Stimulated activated CD8-positive, alpha-beta memory T cell treated with anti-CD3 and anti-CD28 coated beads, Interleukin-2, amount 100 ng/mL, for 1 hour (primary cell): ENCODE measurements at places on chromosomes 6 and 20.

DNA sequence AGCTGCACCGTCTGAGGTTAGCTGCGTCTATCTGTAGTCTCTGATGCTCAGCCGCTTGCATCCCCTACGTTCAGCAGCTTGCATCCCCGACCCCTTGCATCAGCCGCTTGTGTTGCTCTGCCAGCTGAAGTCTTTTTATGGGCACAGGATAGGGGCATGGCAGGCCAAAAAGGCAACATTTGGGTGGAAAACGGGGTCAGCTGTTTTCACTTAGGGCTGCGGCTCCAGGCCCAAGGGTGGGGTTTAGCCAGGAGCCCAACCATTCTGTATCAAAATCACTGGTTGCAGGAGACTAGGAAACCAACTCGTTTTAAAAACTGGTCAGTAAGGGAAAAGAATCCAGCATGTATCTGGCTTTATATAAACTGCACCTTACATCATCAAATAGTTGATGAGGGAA, 49.9 kb downstream of the FAM50B start:
- DNase-seq: no peak

- DNase-seq: no peak
These were observed 292.0 kb upstream of the ARID1B start for GRCh38 chr6:156485150-156485549.

DNA sequence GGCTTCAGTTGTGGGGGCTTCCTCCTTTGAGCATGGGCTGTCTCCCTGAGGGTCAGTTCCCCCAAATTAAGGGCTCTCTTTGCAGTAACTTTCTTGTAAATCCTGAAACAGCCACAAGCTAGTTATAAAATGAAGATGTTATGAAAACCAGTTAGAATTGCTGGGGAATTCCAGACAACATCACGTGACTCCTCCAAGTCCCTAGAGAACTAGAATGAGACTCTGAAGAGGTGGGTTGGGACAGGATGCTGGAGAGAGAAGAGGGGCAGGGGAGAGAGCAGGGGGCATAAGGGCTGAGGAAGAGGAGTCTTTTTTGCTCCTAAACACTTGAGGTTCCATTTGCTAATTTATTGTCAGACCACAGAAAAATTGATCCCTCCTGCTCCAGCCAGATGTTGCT, 380.3 kb downstream of the DHX35 start:
- DNase-seq: no peak

GRCh38 chr20:54415967-54416366, 59.4 kb upstream of the DOK5 start:
- no peak for DNase-seq

GRCh38 chr20:34249291-34249690, 8.1 kb downstream of the ASIP start:
- no peak for DNase-seq

DNA sequence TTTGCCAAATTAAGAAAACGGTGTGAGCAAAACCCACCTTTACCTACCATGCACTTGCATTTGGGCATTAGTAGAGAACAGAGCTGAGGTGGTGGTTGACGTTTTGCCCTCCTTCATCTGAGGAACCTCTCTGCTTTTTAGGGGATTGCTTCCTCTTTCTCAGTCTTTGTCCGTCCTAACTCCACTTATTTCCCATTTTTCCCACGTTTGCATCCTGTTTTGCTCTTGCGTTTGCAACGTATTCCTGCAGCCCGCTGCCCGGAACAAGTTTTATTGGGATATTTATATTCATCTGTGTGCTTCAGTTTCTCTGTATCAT, 374 bp upstream of the SERINC1 start:
- no peak for DNase-seq

DNA sequence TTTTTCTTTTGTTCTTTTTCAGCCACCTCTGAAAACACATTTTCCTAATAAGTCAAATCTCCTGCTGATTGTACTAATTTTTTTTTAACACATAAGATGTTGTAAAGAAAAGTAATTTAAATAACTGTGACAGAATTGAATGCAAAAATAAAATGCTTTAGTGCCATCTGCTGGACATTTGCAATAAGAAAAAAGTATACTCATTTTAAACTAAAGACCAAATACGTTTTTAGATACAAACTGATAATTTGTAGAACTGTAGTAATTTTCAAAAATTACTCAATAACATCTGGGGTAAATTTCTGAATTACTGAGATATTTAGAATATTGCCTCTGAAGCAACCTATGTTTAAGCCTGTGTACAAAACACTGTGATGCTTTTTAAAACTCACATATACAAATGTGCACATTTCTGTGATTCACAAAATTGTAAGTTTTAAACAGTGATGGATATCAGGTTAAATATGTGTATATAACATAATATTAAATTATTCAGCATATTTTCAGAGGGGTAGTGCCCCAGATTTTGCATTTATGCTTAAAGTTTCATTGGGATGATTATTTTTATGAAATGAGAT, 198.7 kb downstream of the RIMS1 start:
- DNase-seq: no peak

- DNase-seq: no peak
These were observed 296.2 kb upstream of the PRDM1 start for GRCh38 chr6:105789935-105790334.

DNA sequence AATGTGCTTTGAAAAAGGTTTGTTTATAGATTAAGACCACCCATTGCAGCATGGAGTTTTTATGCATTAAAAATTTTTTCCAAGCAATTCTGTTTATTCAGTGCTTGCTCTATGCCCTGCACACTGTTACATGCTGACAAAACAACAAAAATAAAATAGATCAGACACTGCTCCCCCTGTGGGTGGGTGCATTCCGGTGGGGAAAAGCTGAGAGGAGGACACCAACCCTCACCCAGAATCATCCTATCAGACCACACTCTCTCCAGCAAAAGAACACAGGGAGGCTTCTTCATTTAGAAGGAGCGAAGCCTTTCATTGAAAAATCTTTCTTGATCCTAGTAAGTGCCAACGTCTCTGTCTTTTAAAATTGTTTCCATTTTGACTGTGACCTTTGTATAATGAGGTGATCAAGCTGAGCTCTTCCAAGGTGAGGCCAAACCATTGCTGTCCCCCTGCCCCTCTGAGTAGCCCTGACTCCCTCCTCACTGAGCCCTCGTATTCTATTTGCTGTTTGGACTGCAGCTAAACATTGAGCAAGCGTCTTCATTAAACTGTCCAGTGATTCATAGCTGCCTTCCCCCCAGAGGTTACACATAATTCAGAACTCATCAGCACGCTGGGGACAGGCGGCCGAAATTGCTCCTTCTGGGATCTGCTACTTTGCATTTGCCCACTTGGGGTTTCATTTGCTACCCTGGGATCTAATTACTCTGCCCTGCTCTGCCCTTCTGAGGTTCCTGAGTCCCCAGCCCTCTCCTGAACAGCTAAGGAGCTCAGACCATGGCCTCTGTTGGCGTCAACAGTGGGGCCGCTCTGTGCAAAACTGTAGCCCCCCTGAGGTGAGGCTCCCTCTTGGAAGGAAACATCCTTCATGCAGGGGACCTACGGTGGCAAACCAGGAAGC, 102.4 kb downstream of the F13A1 start:
- DNase-seq: no peak

GRCh38 chr6:3751077-3751729, at the start of gene PXDC1:
Gene PXDC1, minus strand, starts transcription at chr6:3751713. Its CDS starts 182 bp downstream, at chr6:3751531.
- no peak for DNase-seq

DNA sequence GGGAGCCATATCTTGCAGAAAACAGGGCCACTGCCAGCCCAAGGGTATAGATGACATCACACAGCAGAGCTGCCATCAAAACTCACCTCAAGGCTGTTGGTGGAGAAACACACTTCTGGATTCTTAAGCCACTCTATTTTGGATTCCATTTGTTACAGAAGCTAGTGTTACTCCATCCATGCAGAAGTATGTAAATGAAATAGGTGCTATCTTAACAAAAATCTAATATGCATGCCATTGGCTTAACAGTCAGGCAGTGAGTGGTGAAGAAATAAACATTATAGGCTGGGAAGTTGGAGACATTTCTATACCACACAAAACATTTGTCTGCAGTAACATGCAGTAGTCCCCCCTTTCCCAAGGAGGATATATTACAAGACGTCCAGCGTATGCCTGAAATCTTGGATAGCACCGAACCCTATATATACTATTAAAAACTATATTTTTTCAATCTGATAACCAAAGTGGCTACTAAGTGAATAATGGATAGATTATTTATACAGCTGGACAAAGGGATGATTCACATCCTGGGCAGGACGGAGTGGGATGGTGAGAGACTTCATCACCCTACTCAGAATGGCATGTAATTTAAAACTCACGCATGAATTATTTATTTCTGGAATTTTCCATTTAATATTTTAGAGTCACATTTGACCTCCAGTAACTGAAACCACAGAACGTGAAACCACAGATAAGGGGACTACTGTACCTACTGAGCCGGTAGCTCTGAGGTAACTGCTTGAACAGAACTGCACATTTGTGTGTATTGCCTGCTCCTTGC, 160.0 kb upstream of the PLN start:
- no peak for DNase-seq

- DNase-seq: no peak
These were observed 867 bp upstream of the AKAP7 start for GRCh38 chr6:131134220-131134979.

- no peak for DNase-seq
These were observed 67.1 kb downstream of the TPD52L1 start for GRCh38 chr6:125220712-125221111.

GRCh38 chr6:9927275-9927674, 487.6 kb downstream of the TFAP2A start:
- DNase-seq: no peak

DNA sequence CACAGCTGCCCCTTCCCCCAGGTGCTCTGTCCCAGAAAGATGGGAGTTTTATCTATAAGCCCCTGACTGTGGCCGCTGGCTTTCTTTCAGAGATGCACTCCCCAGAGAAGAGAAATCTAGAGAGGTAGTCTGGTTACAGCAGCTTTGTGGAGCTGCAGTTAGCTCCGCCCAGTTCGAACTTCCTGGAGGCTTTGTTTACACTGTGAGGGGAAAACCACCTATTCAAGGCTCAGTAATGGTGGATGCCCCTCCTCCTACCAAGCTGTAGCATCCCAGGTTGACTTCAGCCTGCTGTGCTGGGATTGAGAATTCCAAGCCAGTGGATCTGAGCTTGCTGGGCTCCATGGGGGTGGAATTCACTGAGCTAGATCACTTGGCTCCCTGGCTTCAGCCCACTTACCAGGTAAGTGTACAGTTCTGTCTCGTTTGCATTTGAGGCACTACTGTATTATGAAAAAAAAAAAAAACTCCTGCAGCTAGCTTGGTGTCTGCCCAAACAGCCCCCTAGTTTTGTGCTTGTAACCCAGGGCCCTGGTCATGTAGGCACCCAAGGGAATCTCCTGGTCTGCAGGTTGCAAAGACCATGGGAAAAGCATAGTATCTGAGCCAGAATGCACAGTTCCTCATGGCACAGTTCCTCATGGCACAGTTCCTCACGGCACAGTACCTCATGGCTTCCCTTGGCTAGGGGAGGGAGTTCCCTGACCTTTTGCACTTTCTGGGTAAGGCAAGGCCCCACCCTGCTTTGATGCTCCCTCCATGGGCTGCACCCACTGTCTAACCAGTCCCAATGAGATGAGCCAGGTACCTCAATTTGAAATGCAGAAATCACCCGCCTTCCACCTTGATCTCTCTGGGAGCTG, 275.0 kb downstream of the CENPW start:
- DNase-seq: no peak

DNA sequence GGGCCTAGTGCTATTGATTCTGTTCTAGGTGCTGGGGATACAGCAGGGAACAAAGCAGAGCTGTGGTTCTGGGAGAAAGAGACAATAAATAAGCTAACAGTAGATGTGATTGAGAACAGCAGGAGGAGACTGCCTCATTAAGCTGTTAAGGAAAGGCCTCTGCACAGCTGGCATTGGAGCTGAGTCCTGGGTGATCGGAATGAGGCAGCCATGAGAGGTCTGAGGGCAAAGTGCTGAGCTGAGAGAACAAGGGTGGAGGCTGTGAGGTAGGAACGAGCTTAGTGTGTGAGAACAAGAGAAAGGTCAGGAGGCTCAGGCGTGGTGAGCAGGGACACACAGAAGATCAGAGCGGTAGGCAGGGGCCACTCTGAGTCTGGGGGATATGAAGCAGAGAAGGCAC, 18.3 kb downstream of the DDX27 start:
- no peak for DNase-seq

DNA sequence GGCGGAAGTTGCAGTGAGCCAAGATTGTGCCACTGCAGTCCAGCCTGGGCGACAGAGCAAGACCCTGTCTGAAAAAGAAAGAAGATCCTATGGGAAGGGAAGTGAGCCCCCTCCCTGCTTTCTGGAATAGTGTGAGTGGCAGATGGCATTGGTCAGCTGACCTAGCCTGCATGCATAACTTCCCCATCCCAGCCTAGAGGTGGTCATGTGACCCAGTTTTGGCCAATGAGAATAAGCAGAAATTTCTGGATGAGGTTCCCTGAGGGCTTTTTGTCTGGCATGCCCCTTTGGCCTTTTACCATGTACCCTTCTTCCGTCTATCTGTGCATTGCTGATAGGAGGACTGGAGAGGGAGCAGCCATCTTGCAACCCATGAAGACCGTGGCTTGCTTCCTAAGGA, 269.3 kb downstream of the NRN1 start:
- no peak for DNase-seq

DNA sequence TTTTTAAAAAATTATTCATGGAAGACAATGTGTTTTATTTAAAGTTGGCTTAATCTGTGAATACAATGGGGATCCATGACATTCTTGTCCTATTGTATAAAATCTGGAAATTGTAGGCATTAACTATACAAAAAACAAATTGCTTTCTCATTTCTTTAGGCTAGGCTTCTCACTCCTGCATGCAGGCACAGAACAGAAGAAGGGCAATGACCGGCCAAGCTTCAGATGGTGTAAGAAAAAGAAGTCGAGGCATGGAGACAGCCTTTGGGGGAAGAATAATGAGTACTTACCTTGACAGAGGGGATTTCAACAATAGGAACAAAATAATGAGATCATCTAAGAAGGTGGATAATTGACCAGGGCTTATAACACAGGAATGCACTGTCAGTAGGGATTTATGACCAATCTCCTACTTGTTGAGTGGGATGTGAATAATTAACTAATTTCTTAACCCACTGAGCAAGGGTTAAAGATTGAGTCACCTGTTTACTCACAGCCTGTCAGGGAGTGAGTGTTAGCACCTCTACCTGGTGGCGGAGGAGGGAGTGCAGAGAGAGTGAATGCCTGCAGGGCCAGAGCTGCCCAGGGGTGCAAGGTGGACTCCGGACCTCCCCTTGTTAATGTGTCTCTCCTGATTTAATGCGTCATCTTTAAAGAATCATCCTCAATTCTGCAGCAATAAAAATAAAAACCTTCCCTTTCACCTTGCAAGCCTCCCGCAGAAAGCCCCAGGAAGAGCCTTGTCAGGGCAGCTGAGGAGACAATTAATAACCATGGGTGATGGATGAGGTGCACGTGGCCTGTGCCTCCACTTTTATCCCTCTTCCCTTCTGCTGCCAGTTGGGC, 3.9 kb downstream of the SLC22A2 start:
- no peak for DNase-seq
